ENCODE measurements at places on chromosomes 5 and 9. TPM values are rescaled to one million over a fixed set of nuclear protein-coding genes. Genes with fewer than 3 reads are reported as not detected.

Gene WNK2
- 12.6 TPM for total RNA-seq

Gene RNF224
- not detected for total RNA-seq

Gene NUTM2G
- total RNA-seq, result not detected

Gene CNTLN
- total RNA-seq, result 20.0 TPM

Gene PCDHGA3
- 4.1 TPM for total RNA-seq

Gene PDE6A
- total RNA-seq, result not detected

Gene ZCCHC10
- total RNA-seq, result 27.3 TPM

DNA sequence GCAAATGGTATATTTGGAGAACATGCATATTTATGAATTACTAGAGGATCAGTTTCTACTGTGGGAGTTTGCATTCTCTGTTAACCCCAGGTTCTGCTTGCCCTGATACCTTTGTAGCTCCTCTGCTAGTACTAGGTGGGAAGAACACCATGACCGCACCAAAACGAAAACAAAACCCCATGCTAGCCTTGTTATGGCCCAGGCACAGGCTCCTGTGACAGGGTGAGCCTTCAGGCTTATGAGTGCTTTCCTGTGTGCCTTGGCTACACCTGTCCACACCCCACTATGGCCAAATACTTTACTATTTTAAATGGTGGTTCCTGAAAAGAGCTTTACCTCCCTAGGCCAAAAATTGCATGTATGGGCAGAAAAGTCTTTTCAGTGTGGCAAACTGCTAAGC lies 94.8 kb downstream of the PPIC start:
- no peak for DNase-seq

GRCh38 chr5:69268899-69269298 lies 34.2 kb downstream of the CDK7 start:
- DNase-seq, result no peak

GRCh38 chr5:1033606-1034420 lies 25.2 kb downstream of the NKD2 start:
- DNase-seq, result no peak

- DNase-seq, result no peak
These were observed 255.6 kb downstream of the NFIB start for GRCh38 chr9:14058325-14058688.

DNA sequence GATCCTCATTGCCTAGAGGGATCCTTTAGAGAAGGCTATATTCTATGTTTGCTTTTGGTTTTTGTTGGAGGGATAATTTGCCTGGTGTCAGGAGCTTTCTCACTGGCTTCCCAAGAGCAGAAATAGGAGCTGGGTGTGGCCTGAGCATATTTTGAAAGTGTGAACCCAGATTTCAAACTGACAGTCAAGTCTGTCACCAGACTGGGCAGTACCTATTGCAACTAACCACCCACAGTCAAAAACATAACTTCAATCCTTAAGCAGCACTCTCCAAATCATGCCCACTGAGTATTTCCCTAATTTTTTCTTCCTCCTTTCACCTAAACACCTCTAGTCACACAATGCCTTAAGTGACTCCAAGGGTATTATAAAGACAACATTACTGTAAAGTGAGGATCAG lies 278.4 kb downstream of the EBF1 start:
- DNase-seq, result no peak

DNA sequence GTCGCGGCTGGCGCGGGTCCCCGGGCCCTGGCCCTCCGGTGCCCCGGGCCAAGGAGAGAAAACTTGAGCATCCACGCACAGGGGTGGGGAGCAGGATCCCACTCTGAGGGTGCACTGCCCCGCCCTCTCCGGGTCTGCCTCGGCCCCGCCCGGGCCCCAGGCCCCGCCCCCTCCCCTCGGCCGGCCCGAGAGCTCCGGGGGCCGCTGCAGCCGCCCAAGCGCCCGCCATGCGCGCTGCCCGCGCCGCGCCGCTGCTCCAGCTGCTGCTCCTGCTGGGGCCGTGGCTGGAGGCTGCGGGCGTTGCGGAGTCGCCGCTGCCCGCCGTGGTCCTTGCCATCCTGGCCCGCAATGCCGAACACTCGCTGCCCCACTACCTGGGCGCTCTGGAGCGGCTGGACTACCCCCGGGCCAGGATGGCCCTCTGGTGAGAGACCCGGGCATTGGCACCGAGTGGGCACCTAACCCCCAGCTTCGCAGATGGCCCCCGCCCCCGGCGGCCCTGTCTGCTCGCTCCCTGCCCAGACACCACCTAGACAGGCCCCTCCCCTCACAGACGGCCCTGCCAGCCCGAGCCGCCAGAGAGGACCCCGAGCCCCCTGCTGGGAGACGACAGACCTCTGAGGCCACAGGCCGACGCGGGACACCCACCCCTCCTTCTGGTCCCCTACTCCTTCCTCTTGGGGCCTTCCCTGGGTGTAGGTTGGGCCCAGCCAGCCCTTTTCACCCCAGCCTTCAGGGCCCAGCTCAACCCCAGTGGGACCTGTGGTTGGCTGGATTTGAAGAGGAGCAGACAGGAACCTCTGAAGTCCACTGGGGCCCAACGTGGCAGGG lies at the start of gene CERCAM:
Gene CERCAM (plus strand): TSS at position 207 of the 831 bp plus-strand sequence. CDS start 21 bp downstream, at position 228.
- DNase-seq, result peak; percentile 84

DNA sequence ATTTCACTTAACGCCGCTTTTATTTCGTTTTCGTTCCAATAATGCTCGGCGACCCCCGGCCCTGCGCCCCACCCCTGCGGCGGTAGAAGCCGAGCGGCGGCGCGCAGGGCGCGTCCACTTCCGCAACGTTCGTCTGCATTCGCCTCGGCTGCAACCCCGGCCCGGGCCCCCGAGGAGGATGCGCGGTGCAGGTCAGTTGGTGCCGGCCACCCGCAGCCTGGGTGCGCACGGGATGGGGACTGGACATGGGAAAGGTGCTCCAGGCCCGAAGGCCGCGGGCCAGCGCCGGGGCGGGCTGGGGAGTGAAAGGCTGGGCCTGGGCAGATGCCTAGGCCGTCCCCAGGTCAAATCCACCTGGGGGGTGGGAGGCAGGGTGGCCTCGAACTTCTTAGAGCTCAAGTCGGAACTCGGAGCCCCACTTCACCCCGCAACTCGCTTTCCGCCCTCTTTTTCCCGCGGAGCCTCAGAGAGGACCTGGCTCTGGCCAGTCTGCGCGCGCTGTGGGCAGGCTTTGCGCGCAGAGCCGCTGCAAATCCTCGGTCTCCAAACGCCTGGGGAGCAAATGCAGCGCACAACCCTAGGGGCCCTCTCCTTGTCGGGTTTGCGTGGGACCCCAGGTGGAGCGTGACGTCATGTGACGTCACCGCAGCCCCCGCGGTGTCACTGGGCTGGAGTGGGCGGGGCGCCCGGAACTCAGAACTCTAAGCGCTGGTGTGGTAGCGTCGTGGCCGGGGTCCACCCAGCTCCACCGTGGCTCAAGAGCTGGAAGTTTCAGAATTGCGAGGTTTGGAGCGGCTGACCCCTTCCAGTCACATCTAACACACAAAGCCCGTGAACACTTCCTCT lies 3.3 kb downstream of the TLX3 start:
- DNase-seq, result no peak

DNA sequence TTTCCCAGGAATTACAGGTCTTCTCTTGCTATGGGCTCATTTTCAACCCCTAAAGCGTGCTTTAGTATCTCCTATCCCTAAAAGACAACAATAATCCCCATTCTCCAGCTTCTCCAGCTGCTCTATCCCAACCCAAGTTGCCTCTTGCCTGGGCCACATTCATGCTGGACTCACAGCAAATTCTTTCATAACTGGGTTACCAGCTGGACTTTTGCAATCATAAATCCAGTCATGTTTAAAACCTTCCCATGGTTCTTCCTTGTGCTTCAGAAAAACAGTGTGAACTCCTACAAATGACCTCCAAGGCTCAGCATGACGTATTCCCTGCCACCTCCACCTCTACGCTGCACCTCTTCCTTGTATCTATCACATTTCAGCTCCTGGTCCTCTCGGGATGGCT lies 346.9 kb downstream of the GADD45G start:
- DNase-seq, result no peak

- no peak for DNase-seq
These were observed 17.0 kb upstream of the TSSK1B start for GRCh38 chr5:113451797-113452196.

GRCh38 chr5:15897656-15898055 lies 281.9 kb downstream of the MARCHF11 start:
- DNase-seq, result no peak

DNA sequence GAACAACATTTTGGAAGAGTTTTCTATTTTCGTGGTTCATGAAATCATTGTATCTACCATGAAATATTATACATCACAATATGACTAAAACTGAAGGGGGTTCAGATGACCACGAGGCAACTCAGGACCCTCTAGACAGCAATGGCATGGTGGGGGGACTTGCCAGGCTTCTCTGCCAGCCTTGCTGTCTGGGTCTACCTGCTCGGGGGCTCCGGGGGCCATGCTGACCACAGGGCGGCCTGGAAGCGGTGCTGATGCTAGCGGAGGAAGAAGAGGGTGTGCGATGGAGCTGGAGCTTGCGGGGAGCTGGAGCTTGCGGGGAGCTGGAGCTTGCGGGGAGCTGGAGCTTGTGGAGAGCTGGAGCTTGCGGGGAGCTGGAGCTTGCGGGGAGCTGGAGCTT lies 89.2 kb upstream of the IRX4 start:
- no peak for DNase-seq

GRCh38 chr5:52788505-52788821 lies 747 bp downstream of the ITGA1 start:
- no peak for DNase-seq

GRCh38 chr5:147913786-147914185 lies 7.4 kb upstream of the C5orf46 start:
- DNase-seq, result no peak

DNA sequence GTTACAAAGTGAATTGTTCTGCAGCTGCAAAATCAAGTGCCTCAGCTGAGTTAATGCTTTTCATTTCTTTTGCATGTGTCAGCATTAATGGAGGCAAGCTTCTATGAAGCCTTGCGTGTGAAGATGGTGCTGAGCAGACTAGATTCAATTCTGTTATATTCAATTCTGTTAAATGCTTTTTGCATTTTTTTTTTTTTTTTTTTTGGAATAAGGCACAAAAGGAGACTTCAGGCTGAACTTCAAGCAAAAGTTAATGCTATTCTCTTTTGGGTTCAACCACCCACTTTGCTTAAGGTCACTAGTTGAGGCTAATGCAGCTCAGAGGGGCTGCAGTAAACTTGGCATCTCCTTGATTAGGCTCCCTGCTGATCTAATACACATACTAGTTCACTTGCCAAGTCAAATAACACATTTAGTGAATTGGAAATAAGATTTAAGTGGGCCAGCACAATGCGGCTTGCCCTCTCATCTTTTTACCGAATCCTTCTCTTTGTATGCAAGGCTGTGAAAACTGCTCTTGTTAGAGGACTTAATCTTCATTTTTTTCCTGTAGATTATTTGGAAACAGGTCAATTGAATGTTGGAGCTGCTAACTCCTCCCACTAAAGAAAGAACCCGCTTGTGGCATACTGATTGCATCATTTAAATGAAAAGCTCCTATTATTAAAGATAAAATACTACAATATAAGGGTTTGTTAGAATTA lies 1020.2 kb downstream of the NR2F1-AS1 start:
- DNase-seq, result no peak

DNA sequence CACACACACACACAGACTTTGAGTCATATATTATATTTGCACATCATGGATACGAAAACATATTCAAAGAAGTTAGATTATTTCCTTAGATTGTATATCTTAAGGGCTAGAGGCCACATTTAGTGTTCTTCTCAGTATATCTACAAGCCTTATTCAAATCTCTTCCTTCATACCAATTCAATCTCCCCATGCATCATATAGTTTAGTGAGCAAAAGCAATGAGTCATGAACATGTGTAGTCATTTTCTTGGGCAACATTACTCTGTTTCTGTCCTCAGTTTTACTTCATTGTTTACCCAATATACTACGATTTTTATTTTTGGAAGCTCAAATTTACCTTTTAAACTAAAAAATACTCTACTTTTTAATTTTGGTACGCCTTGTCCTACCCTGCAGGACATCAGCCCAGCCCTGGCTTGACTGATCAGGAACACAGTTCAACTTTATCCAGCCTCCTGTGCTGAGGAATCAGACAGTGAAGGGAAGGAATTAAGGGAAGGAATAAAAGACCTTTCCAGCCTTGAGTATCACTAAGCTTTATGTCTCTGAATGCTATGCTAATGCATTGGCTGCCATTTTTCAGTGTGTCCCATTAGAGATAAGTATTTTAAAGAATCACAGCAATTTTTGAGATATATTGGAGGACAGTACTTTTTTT lies 101.7 kb upstream of the FST start:
- DNase-seq, result no peak

- no peak for DNase-seq
These were observed 9.4 kb downstream of the RABGAP1 start for GRCh38 chr9:122950263-122950662.

GRCh38 chr5:60173667-60174066 lies 280.1 kb upstream of the PDE4D start:
- no peak for DNase-seq

DNA sequence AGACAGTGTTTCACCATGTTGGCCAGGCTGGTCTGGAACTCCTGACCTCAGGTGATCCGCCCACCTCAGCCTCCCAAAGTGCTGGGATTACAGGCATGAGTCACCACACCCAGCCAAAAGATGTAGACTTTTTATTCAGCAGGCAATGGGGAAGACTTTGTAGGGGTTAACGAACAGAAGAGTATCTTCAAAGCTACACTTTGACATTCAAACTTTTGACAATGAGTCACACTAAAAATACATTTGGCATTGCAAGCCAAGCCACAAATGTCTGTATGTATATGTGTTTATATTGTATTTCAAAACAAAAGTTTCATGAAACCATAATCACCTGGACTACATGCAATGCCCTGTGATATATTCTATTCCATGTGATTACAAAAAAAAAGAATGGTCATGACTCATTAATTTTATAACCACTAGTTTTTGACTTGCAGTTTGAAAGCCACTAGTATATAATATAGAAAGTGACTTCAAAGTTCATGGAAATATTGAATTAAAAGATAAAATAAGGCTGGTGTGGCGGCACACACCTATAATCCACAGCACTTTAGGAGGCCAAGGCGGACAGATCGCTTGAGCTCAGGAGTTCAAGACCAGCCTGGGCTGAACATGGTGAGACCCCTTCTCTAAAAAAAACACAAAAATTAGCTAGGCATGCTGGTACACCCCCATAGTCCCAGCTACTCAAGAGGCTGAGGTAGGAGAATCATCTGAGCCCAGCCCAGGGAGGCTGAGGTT lies 8.3 kb downstream of the DIMT1 start:
- no peak for DNase-seq

- DNase-seq, result no peak
These were observed 39.1 kb upstream of the C5orf63 start for GRCh38 chr5:127112347-127112864.

GRCh38 chr9:89721971-89722530 lies 117.2 kb downstream of the GADD45G start:
- DNase-seq, result no peak

DNA sequence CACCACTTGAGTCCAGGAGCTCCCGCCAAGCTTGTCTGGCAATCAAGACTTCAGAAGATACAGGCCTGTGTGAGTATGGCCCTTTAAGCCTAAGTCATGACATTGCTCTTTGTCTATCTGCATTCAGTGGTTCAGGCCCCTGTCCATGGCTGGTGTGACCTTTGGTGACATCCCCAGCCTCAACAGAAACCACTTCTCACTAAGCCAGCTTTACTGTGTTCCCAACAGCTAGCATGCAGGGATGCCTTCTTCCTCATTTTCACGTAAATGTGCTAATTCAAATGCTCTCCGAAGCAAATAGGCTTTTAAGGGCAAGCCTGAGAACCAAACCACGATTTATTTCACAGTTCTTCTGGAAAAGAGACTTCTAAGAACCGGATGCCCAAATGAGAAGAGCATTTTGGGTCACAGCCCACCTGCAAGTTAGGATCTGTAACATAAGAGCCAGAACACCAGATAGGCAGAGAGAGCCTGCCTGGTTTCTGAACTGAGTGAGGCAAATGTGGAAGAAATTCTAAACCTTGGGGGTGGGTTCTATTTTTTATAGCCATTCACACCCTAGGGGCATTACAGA lies 14.9 kb downstream of the CD180 start:
- no peak for DNase-seq

GRCh38 chr5:15936505-15937245 lies 242.9 kb downstream of the MARCHF11 start:
- no peak for DNase-seq

Measured in frontal cortex (tissue), 4 donors.